ENCODE measurements at places on chromosomes 1 and 21. TPM values are rescaled to one million over a fixed set of nuclear protein-coding genes. Genes with fewer than 3 reads are reported as not detected.

The SPATA21 gene
- 0.46 TPM for polyA plus RNA-seq

GRCh38 chr1:194512957-194513356 lies 1326.5 kb upstream of the B3GALT2 start:
- DNase-seq: no peak

DNA sequence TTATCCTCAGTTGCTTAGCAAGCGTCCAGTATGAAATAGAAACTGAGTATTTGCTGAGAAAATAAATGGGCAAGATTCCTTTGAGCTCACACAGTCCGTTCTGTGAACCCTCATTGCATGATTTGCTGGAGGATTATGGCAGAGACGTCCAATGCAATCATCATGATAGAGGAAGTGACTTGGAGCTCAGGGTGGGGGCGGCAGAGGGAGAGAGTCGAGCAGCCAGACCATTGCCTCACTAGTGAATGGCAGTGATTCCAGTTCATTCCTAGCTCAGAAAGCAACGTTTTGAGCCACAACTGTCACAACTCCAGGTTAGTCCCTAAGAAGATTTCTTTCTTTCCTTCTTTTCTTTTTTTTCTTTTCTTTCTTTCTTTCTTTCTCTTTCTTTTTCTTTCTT lies 27.5 kb upstream of the COL9A2 start:
- no peak for DNase-seq

- no peak for DNase-seq
Measured at GRCh38 chr1:108149796-108150467, 50.2 kb downstream of the SLC25A24 start.

GRCh38 chr1:26690157-26690556 lies 5.7 kb upstream of the ARID1A start:
- DNase-seq: no peak

The LCE1A gene
- not detected for polyA plus RNA-seq

- DNase-seq: no peak
Measured at GRCh38 chr21:34052171-34052570, 21.2 kb upstream of the MRPS6 start.

The SELL gene
- polyA plus RNA-seq: 3.6 TPM

The TDRD10 gene
- 3.6 TPM for polyA plus RNA-seq

Measured in left lung (tissue), 14 donors.